ENCODE measurements at places on chromosomes 5 and 9.

GRCh38 chr5:132222649-132223038, 5.0 kb downstream of the P4HA2 start:
- peak; percentile 1 for DNase-seq

- DNase-seq: no peak
Observed at GRCh38 chr9:1941989-1942388, 73.2 kb upstream of the SMARCA2 start.

GRCh38 chr5:145908206-145908960, 28.0 kb upstream of the SH3RF2 start:
- DNase-seq: no peak

GRCh38 chr5:127351418-127351817, 60.8 kb downstream of the MEGF10 start:
- DNase-seq: no peak

- peak; percentile 93 for DNase-seq
Observed at GRCh38 chr5:170307575-170308465, 10.2 kb upstream of the LCP2 start.

DNA sequence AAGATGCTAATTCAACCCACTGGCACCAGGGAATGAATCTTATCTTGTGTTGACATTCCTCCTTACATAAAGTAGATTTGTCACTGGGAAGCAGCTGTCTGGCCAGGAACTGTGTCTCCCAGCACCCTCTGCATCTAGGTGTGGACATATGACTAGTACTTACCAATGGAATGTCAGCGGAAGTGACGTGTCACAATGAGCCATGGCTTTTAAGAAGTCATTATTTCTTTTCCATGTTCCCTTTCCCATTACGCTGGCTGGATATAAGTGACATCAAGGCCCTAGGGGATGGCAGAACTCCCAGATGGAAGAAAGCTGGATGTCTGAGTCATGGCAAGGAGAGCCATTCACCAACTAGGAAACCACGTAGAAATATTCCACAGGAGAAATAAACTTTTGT, 84.7 kb upstream of the MAST4 start:
- no peak for DNase-seq

DNA sequence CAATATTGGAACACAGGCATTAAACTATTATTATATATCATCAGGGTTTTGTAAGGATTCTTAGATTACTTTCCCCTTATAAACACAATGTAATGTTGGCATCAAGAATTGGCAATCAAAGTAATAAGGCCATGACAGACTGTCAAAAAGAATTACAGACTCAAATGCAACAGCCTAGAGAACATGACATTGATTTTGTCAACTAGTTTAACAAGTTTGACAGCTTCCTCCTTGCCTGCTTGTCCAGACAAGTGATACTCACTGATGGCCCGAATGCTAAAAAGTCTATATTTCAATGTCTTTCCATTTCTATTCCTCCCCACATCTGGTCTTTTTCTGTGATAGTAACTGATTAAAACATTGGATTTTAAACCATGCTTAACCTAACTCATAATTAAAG, 6.4 kb upstream of the ANKRD31 start:
- no peak for DNase-seq

DNA sequence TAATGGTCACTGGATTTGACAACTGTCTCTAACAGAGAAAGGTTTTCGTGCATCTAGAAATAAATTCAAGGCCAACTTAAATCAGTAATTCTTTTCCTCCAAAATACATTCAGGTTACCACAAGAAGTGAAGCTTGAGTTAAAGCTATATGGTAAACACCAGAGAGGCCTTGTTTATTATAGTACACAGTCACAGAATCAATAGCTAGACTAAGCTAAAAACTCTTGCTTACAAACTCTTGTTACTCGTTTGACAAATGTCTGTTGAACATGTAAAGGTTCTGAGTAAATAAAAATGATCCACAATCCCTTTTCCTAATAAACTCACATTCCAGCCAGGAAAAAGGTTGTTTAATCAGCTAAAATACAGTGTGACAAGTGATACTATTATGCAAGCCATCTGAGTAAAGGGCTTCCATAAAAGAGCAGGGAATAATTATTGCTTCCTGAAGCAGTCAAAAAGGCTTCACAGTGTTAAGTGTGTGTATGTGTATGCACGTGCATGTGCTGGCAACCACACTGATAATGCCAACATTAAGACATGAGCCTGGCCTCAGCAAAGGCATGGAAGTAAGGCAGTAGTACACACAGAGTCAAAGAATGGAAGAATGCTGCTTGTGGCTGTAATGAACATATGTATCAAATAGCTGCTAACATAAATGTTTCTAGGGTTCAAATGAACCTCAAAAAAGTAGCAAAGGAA, 12.8 kb downstream of the PTAR1 start:
- no peak for DNase-seq

DNA sequence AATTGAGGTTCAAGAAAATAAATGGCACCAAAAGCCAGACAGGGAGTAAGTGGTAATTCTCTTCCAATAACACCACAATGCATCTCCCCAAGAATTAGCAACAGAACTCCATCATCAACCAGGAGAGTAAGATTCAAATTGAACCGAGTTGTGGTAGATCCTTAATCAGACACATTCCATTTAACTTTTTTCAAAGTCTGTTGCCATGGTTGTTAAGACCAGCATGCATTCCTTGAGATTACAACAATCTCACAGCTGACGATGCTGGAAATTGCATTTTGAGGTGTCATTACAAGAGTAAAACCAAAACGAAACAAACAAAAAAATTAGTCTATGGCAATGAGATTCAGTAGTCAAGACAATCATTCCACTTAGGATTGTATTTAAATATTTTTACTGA, 78.9 kb upstream of the ZNF462 start:
- no peak for DNase-seq

DNA sequence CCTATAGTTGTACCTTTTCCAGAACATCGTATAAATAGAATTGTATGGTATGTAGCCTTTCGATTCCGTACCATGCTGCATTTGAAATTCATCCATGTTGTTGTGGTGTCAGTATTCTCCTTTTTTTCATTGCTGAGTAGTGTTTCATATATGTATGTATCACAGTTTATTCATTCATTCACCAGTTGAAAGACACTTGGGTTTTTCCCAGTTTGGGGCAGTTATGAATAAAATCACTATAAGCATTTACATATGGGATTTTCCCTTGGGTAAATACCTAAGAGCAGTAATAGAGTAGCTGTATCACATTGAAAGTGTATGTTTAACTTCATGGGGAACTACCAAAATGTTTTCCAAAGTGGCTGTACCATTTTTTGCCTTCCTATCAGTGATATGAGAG, 16.1 kb upstream of the FKTN start:
- DNase-seq: no peak

DNA sequence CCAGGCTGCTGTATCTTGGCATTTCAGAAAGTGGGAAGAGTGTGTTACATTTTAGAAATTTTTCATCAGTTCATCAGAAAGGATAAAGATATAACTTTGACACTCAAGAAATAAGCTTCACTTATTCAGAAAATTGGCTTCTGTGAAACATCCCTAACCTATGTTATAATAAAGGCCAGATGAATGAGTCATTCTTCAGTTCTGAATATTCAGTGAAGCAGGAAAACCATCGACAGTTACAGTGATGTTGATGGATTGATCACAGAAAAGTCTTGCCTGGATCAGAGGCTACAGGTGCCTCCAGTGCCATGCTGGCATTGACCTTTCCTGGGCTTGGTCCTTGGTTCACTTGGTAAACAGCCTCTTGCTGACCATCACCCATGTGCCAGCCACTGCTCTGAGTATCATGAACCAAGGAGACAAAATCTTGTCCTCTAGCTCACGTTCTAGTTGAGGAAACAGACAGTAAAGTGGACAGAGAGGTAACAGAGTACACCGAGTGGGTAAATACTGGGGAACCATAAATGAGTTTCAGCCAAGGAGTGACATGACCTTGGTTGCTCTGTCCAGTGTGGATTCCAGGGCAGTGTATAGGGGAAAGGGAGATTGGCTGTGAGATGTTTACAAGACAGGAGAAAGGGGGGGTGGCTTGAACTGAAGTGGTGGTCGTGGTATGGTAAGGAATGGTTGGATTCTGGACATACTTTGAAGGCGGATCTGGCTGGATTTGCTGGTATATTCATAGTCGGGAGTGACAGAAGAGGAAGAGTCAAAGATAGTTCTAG, 98.6 kb downstream of the AMBP start:
- DNase-seq: no peak

GRCh38 chr9:71619926-71620325, 148.4 kb downstream of the CEMIP2 start:
- DNase-seq: no peak

DNA sequence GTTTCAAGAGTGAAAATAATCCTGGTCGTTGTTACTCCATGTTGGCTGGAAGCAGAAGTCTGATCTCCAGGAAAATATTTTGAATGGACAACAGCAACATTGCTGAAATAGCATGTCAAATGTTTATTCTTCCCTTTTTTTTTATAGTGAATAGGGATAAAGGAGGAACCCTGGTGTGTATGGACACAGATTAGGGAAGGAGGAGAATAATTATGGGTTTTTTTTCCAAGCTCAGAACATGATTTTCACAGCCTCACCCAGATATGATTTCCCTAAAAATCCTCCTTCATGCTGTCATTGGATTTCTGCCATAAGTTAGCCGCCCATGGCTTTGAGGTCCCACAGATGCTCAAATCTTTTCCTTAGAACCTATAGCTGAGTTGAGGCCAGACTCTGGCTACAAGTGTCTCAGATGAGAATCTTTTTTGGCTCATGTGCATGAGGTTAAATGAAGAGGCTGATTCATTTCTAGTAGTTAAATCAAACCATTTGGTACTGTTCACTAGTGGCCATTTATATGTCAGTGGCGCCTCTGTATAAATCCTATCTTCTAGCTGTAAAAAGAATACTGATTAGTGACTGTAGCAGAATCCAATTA, 65.5 kb upstream of the LIFR start:
- no peak for DNase-seq

DNA sequence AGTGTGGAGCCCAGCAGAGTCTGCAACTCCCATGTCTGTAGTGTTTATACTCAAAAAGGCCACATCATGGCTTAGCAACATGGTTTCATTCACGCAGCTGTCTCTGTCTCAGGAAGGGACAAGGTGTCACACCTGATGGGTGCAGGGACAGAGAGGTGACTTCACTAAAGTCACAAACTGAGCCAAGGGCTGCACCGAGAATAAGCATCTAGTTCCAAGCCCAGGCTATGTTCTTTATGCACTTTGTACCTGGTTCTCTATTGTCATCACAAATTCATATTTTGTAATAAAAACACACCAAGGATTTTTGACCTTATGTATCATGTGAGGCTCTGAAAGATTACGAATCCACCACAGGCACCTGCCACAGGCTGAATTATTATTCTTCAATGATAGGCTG, 64.9 kb upstream of the STK32A start:
- no peak for DNase-seq

DNA sequence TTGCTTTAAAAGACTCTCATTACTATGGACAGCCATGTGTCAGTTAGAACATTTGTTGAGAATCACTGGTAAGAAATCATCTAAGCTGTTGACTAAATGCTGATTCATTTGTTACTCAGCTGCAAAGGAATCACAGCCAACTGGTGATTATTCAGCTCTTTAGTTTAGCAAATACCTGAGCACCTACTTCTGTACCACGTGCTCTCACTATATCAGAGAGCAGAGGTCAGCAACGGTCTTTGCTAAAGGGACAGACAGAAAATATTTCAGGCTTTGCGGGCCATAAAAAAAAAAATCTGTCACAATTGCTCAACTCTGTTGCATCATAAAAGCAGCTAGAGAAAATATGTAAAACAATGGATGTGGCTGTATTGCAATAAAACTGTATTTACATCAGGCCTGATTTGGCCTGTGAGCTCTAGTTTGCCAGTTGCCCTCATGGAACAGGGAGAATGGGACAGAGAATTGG, 377.6 kb downstream of the DNAH5 start:
- no peak for DNase-seq

- no peak for DNase-seq
Observed at GRCh38 chr5:141635646-141636045, 1.0 kb downstream of the HDAC3 start.

- DNase-seq: no peak
Observed at GRCh38 chr9:131594906-131595665, 49.8 kb downstream of the PRRT1B start.

GRCh38 chr5:66113160-66113559, 30.9 kb upstream of the SREK1 start:
- DNase-seq: no peak

DNA sequence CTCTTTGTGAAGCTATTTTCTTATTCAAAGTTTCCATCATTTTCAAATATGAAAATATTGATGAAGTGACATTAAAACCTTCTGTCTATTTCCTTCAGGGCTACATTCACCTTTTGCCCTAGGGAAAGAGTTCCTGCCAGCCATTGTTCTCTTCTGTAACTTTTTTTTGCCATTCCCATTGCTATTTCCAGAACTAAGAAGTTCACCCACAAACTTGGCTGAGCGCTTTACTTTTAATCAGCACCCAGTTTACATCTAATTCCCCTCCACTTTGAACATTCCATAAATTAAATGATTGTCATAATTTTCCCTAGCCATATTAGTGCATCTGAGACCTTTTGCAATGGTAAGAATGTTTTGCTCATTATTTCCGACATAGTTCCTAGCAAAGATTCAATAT, 4.4 kb downstream of the IL33 start:
- no peak for DNase-seq

- no peak for DNase-seq
Observed at GRCh38 chr9:79526149-79526672, 45.6 kb upstream of the TLE4 start.
